ENCODE measurements at places on chromosomes 1 and 21. TPM values are rescaled to one million over a fixed set of nuclear protein-coding genes. Genes with fewer than 3 reads are reported as not detected.

Gene RPE65
- total RNA-seq, result not detected

Gene HFM1
- total RNA-seq, result 1.5 TPM

GRCh38 chr1:99365141-99365540, 100.8 kb downstream of the PLPPR4 start:
- H3K27ac ChIP-seq, result no peak overlapping the region
- H3K27me3 ChIP-seq, result no peaks in the 10 kb centered on the region
- H3K36me3 ChIP-seq, result no peaks in the 10 kb centered on the region
- no peak overlapping the region for H3K4me3 ChIP-seq
- H3K4me1 ChIP-seq, result no peaks in the 10 kb centered on the region

DNA sequence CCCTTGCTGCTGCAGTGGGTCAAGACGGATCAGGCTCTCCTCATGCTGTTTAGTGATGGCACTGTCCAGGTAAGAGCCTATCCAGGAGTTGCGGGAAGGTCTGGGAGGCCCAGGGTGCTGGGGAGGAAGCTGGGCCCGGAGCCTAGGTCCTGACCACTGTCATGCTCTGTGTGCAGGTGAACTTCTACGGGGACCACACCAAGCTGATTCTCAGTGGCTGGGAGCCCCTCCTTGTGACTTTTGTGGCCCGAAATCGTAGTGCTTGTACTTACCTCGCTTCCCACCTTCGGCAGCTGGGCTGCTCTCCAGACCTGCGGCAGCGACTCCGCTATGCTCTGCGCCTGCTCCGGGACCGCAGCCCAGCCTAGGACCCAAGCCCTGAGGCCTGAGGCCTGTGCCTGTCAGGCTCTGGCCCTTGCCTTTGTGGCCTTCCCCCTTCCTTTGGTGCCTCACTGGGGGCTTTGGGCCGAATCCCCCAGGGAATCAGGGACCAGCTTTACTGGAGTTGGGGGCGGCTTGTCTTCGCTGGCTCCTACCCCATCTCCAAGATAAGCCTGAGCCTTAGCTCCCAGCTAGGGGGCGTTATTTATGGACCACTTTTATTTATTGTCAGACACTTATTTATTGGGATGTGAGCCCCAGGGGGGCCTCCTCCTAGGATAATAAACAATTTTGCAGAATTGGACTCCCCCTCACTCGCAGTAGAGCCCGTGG, 1.7 kb downstream of the DYNLT4 start:
- H3K36me3 ChIP-seq, result peaks cover 9% of the 10 kb centered on the region
- peak overlapping the region; percentile 96 for H3K27ac ChIP-seq
- peaks cover 76% of the 10 kb centered on the region for H3K4me1 ChIP-seq
- H3K4me3 ChIP-seq, result no peak overlapping the region
- H3K27me3 ChIP-seq, result no peaks in the 10 kb centered on the region

Gene CSF1
- total RNA-seq, result 92.6 TPM

DNA sequence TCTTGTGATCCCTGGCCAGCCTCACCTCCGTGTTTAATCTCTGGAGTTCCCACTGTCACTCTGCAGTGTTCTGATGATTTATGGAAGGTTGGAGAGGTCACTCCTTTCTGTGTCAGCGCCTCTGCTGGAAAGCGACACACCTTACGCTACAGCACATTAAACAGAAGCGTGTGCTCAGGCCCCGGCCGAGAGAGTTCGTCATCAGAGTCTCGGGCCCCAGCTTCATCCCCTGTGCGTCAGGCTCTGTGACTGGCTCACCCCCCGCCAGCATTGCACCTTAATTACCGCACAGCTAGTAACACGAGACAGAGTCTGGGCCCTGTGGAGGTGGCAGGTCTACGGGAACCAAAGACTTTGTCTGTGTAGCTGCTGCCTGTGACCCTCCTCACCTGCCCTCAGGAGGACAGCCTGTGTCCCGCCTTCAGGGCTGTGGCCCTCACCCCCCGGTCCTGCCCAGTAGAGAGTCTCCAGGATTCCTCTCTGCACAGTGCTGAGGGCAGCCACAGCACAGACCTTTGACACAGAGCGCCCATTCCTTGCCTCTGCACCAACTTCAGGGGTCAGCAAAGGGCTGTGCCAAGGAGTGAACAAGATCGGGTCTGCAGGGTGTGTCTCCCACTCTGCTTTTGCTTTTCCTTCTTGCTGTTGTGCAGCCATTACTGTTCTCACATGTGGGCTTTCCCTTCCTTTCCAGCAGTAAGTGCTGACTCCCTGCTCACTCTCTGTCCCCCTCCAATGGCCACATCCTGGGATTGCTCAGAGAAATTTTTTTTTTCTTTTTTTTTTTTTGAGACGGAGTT, 157.6 kb downstream of the PGBD5 start:
- H3K27me3 ChIP-seq, result no peaks in the 10 kb centered on the region
- no peak overlapping the region for H3K4me3 ChIP-seq
- peaks cover 37% of the 10 kb centered on the region for H3K4me1 ChIP-seq
- H3K36me3 ChIP-seq, result peaks cover 41% of the 10 kb centered on the region
- peak overlapping the region; percentile 7 for H3K27ac ChIP-seq
- DNase-seq, result no peak

- H3K4me3 ChIP-seq, result no peak overlapping the region
- H3K4me1 ChIP-seq, result no peaks in the 10 kb centered on the region
- DNase-seq, result no peak
These were observed 43.8 kb upstream of the TNFSF18 start for GRCh38 chr1:173094541-173094940.

Gene CLEC20A
- total RNA-seq, result not detected

Gene LGALS8
- total RNA-seq, result 55.3 TPM

DNA sequence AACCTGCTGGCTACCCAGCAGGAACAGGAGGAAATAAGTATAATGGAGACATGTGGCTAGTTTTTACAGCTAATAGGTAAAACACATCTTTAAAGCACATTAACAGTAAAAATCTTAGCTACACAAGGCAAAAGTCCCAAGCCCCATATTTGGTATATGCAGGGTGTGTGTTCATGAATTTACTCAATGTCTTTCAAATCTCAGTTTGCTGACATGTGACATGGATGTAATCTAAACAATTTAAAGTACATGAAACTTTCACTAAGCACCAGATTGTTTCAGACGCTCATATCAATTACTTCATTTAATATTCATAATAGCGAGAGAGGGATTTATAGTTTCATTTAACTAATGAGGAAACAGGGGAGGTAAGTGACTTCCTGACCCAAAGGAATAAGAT, 3.9 kb downstream of the TACSTD2 start:
- no peak overlapping the region for H3K27ac ChIP-seq
- H3K36me3 ChIP-seq, result no peaks in the 10 kb centered on the region
- no peaks in the 10 kb centered on the region for H3K27me3 ChIP-seq
- no peak overlapping the region for H3K4me3 ChIP-seq
- H3K4me1 ChIP-seq, result peaks cover 17% of the 10 kb centered on the region
- no peak for DNase-seq

- no peak overlapping the region for H3K4me3 ChIP-seq
- no peak for DNase-seq
- peaks cover 69% of the 10 kb centered on the region for H3K27me3 ChIP-seq
- no peaks in the 10 kb centered on the region for H3K4me1 ChIP-seq
- no peak overlapping the region for H3K27ac ChIP-seq
These were observed 162.3 kb upstream of the ARHGEF16 start for GRCh38 chr1:3292051-3292722.

DNA sequence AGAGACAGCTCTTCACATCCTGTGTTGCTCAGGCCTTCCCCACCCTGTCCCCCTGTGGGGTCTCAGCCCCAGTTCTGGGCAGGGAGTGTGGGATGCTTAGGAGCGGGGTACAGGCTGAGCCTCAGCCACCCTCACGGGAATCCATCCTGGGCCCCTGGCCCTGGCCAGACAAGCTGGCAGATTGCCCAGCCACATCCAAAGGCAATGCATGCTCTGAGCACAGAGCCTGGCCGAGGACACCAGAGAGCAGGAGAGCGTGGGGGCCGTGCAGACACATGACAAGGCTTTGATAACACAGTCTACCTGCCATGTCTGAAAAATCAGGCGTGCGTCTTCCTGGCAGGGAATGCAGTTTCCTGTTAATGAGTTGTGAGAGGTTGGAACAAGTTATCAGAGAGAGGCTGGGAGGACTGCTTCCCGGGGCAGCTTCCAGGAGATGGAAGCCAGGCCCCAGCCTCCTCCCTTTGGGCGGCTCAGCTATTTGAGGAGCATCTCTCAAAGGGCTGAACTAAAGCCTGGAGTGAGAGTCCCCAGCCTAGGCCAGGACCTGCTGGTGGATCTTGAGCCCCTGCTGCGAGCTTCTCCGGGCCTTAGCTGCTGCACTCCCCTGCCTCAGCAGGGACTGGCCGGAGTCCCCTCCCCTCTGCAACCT, 72.2 kb upstream of the SELENON start:
- no peaks in the 10 kb centered on the region for H3K27me3 ChIP-seq
- H3K27ac ChIP-seq, result peak overlapping the region; percentile 82
- DNase-seq, result peak; percentile 92
- H3K4me3 ChIP-seq, result no peak overlapping the region
- no peaks in the 10 kb centered on the region for H3K36me3 ChIP-seq
- H3K4me1 ChIP-seq, result peaks cover 51% of the 10 kb centered on the region

DNA sequence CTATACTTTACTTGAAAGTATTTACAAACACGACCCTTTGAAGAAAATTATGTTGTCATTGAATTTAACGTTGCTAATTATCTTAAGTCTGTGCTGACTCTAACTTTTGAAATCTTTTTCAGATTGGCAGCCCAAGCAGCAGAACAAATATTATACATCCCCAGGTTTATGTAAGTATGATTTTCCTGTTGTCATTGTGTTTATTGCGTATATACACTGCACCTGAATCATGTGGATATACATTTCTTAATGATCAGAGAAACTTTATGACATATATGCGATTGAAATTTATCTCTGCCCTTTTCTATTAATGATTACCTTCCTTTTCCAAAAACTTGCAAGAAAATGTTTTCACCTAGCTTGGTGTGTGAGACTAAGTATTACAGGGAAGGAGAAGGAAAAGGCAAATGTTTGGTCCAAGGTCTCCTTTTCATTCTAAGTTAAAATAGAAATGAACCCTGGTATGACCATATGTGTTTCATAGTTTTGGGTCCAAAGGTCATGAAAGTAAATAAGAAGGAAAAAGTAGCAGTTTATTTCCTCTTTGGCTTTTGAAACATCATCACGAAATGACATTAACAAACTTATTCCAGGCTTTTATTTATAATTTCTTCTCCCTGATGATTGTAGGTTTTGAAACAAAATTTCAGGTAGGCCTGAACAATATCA, 116.8 kb downstream of the VPS13D start:
- H3K36me3 ChIP-seq, result peaks cover 42% of the 10 kb centered on the region
- no peaks in the 10 kb centered on the region for H3K27me3 ChIP-seq
- peak overlapping the region; percentile 23 for H3K27ac ChIP-seq
- H3K4me3 ChIP-seq, result no peak overlapping the region
- no peak for DNase-seq

Measured in esophagus muscularis mucosa (tissue), 4 donors.